ENCODE measurements at places on chromosomes 5 and 9.

GRCh38 chr9:18012170-18012569 is 433.3 kb downstream of the SH3GL2 start:
- DNase-seq = no peak

DNA sequence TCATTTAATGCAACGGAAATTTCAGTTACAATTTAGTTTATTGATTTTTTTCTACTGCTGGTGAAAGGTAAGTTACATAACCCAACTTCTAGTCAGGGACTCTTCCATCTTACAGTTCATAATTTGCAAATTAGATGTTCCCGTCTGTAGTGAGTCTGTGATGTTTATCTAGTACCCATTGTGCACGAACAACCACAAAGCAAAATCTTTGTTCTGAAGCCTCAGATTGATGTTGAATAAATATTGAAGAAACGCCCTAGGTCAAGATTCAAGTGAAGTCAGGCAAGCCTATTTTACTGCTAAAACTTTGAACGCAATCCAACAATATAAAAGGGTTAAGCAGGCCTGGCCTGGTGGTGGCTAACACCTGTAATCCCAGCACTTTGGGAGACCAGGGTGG is 43.1 kb downstream of the BASP1 start:
- DNase-seq = no peak

DNA sequence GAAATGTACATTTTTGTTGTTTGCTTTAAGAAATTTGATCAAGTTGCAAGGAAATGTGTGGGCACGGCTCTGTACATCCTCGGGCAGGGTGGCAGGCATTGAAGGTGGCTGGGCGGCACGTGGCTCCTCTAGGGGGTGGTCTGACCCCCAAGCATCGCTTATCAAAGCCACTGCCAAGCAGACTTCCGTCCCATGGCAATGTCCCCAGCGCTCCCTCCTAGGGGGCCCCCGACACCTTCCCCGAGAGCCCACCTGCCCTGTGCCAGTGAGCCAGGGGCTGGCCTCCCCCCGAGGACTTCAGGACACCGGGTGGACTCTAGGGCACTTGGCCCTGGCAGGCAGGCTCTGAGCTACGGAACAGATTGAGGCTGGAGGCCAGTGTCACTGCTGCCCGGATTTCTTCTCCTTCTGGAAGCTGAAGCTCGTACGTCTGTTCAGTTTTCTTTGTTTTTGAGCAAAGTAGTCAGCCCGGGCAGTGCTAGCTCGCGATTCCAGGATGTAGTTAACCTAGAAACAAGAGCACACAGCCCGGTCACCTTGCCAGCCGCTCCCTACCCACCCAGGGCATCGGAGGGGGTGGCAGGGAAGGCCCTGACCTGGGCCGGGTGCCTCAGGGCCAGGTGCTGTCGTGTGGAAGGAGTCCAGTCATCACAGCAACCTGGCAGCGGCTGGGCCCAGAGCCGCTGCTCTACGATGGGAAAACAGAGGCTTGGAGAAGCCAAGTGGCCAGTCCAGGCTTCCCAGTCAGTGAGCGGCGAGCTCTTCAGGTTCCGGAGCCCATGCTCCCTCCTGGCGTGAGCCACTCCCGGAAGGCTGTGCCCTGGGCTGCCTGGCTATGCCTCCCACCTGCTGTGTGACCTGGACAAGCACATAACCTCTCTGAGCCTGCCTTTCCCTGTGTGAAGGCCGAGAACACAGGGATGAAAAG is 177.1 kb downstream of the GAPVD1 start:
- no peak for DNase-seq

DNA sequence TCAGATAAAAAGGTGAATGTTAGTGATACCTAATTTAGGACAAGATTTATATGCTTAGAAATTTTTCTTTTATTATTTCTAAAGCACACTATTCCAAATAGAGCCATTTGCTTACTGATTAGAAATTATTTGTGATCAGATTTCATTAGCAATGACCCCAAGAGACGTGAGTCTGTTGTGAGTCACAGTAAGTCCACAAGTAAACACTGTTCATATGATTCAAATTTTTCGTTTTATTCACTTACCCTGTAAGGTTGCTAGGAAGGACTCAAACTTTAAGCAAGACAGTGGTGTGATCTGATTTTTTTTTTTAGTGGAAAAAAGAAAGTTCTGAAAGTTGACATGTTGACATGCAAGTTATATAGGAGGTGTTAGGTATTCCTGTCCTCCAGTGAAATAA is 1.2 kb downstream of the CARD6 start:
- no peak for DNase-seq

DNA sequence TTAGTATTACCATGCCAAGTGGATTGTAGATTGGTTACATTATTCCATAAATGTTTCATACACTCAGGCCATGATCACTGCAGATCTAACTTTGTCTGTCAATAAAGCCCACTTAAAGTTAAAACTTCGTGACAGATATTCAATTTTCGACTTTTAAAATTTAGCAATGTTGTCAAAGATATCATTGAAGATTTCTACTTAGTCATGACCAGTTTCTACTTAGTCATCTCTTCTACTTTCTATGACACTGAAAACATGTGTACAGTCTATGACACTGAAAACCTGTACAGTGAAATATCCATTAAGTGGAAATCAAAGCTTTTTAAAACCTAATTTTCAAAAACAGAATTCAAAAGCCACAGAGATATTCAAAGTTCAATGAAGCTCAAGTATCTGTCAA is 258.2 kb downstream of the MCTP1 start:
- DNase-seq = no peak

DNA sequence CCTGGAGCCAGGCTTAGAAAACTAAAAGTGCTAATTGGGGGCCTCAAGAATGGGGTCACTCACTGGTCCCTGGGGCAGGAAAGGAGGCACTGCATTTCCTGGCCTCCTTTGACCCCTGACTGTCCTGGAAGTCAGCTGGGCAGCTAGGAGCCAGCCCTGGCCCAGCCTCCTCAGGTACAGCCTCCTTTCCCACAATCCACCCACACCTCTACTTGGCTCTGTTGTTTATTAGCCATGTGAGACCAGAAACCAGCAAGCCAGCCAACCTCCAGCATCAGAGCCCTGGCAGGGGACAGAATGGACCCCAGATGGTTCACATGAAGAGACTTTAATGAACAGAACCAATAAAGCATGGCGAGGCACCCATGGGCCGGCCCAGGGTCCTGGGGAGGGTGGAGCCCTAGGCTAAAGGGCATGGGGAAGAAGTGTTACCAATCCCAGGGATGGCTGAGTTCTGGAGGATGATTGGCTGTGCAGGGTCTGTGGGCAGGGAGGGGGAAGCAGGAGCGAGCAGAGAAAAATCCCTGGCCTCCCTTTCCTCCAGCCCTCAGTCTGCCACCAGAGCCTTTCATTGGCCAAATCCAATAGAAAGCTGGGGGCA is 55.3 kb upstream of the ANGPTL2 start:
- DNase-seq = peak; percentile 10

GRCh38 chr5:131280417-131280816 is 16.6 kb downstream of the CDC42SE2 start:
- DNase-seq = no peak

DNA sequence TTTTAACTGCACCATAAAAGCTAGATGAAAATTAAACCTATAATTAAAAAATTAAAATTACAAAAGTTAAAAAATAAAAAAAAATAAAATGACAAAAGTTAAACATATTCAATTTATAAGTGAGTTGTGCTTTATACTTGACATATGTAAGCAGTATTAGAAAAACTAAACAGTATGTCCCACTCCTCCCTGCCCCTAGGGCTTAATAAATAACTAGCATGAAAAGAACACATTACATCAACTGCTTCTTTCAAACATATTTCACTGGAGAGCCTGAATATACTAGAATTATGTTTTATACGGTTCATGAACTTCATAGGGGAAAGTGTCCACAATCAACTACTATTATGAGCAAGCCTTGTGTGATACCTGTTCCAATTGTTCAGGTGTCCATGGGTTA is 47.6 kb downstream of the ECPAS start:
- DNase-seq = no peak

DNA sequence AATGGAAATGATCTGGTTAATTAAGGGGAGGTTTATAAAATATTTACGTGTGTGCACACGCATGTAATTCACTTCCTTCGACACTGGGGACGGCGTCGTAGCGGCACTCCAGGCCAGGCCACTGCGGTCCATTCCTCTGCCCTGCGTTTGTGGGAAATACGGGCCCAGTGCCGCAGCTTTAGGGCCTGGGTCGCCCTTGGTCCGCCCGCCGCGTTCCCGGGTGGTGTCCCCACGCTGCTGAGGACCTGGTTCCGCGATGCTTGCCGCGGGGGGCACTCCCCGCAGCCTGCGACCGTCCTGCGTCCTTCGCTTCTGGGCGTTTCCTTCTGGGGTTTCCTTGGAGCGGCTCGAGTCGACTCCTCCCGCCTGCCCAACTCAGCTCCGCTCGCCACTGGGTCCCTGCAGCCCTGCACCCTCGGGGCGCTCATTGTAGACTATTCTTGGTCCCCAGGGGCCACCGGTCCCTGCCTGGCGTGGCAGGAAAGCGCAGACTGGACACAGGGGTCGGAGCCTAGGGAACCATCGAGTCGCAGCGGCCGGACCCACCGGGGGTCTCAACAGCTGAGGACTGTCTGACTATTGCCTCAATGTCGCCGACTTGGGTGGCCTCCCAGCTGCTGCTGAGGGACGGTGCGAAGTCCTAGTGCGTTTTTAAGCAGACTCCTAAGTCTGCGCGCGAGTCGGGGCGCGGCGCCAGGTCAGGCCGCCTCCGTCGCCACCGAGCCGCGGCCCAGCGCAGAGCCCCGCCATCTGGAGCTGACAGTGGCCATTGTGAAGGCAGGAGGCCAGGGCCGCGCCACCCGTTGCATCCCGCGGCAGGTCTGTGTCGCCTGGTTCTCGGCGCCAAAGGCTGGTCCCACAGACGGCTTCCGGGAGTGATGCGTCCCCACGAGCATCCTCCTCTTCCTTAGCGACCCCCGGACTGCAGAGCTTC is 4.4 kb upstream of the IRX1 start:
- DNase-seq = peak; percentile 60

GRCh38 chr5:76610196-76610595 is 13.0 kb downstream of the F2RL2 start:
- DNase-seq = no peak

- no peak for DNase-seq
Observed at GRCh38 chr5:74035521-74035937, 409.5 kb downstream of the ARHGEF28 start.

DNA sequence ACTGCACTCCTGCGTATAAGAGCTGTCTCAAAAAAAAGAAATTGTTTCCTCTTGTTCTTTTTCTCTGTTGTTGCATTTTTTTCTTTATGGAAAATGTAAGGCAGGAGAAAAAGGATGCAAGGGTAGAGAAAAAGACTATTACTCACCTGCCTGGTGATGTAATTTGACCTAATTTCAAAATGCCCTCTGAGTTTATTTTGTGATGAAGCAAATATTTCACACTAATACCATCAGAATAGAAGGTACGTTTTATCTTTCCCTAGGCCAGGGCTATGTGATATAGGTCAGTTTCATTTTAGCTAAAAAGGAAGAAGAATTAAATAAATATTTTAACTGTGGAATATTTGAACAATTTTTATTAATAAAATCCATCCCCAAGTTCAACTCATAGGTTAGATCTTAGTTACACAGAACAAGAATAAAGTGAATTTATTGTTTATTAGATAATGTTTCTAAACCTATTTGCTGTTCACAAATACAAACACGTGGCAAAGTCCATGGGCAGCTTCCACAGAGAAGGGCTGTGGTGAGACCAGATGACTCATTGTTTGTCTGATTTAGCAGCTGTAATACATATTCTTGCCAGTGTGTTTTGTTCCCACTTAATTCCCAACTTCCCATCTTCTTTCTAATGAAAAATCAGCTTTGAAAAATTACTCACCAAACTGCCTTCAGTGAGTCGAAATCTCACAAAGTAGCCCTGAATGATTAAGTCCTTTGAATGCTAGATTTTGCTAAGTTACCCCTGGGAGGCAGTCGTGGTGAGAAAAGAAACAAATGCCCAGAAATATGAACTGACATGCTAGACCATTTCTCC is 52.8 kb upstream of the CCDC112 start:
- no peak for DNase-seq

- peak; percentile 43 for DNase-seq
Observed at GRCh38 chr9:74742792-74743730, 144.7 kb downstream of the TRPM6 start.

- no peak for DNase-seq
Observed at GRCh38 chr9:129811967-129812363, 9.0 kb downstream of the TOR1B start.

DNA sequence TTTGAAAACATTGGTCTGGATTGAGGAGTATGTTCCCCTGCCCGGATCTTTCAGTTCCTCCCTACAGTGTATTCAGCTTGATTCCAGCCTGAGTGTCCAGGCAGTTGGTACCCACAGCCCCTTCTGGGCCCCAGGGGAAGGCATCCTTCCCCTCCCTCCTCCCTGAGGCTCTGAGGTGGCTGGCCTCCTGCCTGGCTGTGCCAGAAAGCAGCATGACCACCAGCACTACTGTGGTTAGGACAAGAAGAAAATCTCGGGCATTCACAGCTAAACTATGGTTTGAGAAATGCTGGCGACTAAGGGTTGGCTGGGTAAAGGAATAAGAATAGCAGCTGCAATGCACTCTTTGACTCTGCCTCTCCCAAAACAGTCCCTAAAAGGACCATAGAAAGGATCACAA is 84.6 kb upstream of the LIFR start:
- DNase-seq = peak; percentile 25

DNA sequence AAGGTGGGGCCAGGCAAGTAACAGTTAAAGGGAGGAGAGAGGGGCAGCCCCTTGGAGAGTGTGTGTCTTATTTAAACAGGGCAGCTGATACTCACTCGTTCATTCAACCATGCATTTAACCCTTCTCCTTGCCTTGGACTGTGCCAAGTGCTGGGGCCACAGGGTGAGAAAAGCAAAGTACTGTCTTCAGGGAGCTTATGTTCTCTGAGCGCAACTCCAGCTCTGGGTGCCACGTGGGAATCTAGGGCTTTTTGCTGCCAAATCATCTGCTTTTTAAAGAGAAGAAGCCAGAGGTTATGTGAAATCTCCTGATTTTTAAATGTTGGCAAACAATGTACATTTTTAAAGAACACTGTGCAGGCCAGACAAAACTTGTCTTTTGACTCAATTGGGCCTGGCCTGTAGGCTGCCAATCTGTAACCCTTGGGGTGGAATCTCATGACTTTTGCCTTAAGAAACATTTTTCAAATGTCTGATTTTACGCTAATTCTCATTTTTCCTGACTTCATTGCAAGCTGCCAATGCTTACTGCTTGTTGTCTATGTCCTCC is 157.8 kb downstream of the NTRK2 start:
- DNase-seq = no peak

DNA sequence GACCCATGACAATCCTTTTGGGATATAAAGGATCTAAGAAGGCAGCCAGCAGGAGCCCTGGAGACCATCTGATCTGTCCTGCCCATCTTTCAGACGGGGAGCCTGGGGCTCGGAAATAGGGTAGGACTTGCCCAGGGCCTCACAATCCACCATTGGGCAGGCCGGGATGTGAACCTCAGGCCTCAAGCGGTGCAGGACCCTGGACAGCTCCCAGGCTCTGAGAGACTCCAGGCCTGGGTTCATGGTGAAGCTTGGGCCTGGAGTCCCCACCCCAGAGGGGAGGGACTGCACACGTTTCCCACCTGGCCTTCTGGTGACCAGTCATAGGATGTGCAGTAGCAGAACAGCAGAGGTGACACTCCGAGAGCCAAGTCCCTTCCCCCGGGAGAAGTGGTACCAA is 36.6 kb upstream of the RAPGEF1 start:
- DNase-seq = no peak

- no peak for DNase-seq
Observed at GRCh38 chr9:70411121-70411929, 3.1 kb downstream of the KLF9 start.

Measured in glutamatergic neuron (in vitro differentiated cells).